Stimulated activated effector memory CD8-positive, alpha-beta T cell treated with anti-CD3 and anti-CD28 coated beads, Interleukin-12 subunit alpha, Interleukin-12 subunit beta, amount 100 ng/mL, for 72 hours (primary cell): ENCODE measurements at places on chromosomes 5 and 9.

- DNase-seq, result no peak
Observed at GRCh38 chr9:20043461-20043860, 254.6 kb upstream of the SLC24A2 start.

DNA sequence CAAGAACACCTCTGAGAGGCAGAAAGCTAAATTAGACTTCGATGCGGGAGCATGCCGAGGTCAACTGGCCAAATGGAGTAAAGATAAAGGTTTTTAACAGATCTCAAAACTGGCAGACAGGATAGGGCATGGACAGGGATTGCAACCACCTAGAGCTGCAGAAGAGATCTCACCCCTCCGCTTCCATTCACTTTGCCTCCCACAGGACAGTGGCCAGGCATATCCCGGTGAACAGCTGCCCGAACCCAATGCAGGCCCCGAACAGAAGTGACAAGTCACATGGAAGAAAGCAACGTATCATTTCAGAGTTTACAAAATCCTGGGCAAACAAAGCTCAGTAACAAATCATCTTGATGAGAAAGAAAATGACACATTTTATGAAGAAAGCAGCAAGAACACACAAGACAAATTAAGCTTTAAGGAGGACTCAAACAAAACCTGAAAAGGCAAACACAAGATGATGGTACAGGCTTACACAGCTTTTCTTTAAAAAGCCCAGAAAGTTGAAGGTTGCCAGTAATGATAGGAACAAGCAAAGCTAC, 18.4 kb downstream of the RNF130 start:
- DNase-seq, result no peak

GRCh38 chr5:39519566-39520231, 94.9 kb upstream of the DAB2 start:
- DNase-seq, result no peak

GRCh38 chr9:127222388-127223095, 42.0 kb upstream of the GARNL3 start:
- no peak for DNase-seq

- DNase-seq, result no peak
Observed at GRCh38 chr5:128305341-128305740, 221.8 kb downstream of the SLC12A2 start.

DNA sequence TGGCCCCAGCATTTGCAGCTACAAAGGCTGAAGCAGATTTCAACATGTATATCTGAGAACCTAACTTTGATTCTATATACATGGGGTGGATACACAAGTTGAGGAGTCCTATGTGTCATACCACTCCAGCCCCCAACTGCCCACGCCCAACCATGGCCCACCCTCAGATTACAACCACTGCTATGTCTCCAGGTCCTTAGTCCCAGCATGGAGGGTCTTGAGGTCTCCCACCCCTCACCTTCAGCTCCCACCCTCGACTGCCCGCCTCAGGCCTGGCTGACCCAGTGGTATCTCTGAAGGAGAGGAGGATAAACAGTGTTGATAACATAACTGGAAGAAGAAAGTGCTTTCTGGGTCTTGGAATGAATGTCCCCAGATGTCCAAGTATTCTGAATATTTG, 8.2 kb downstream of the SOWAHA start:
- no peak for DNase-seq

- DNase-seq, result no peak
Observed at GRCh38 chr5:180495292-180495691, 1.1 kb downstream of the CNOT6 start.

GRCh38 chr5:34519489-34520220, 136.5 kb upstream of the RAI14 start:
- DNase-seq, result no peak

DNA sequence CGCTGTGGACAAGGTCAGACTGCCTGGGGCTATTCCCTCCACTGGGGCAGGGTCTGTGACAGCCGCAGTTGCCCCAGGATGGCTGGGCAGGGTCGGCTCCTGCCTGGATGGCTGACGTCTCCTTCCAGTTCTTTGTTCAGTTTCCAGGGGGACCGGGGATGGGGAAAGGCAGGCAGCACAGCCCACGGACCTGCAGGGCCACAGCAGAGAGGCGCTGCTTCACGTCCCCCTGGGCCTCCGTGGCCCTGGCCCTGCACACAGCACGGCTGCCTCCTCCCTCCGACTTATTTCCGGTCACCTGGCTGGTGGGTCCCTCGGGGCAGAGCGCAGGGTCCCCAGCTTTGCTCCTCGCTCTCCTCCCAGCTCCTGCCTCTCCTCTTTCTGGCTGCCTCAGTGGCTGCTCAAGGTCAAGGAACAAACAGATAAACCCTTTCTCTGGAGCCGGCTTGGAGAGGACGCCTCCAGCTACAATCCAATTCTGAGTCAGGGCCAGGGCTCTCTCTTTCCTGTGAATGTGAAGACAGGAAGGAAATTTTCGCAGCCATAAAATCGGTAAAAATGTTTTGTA, 169.7 kb downstream of the C9orf50 start:
- DNase-seq, result no peak

GRCh38 chr5:10637944-10638343, 74.1 kb downstream of the ANKRD33B start:
- DNase-seq, result no peak

DNA sequence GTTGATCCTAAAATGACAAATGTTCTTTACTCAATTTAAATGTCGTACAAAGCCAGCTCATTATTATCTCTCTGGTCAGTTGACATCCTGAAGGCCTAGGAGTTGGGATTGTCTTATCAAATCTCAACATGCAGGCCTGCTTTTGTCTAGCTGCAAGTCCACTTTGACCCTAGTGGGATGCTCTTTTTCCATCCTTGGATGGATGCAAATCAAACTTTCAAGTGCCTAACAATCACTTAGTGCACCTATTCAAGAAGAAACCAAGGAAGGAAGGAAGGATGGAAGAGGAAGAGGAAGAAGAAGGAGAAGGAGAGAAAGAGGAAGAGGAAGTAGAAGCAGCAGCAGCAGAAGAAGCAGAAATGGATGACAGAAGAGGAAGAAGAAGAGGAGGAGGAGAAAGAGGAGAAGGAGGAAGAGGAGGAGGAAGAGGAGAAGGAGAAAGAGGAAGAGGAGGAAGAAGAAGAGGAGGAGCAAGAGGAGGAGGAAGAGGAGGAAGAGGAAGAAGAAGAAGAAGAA, 109.6 kb downstream of the PIK3R1 start:
- DNase-seq, result no peak

DNA sequence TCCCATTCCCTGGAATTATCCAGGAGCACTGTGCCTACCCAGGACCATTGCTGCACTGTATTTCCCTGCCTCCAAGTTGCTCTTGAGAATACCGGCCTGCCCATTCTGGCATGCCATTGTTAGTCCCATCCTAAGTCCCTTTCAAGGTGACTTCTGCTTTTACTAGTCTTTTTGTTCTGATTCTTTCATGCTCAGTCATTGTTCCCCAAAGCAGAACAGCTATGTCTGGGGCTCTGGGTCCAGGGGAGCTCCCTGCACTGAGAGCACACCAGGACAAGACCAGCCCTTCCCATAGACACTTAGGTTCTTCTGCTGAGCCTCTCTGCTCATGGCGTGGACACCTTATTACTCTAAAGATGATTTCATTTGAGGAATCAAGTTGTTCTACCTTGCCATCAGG, 388.9 kb upstream of the KLF4 start:
- no peak for DNase-seq

GRCh38 chr5:139058121-139058520, 140.0 kb downstream of the SIL1 start:
- DNase-seq, result no peak

GRCh38 chr9:37978983-37979382, 75.1 kb upstream of the SLC25A51 start:
- DNase-seq, result no peak

GRCh38 chr5:138274189-138274853, at the start of gene GFRA3:
TSS of gene GFRA3 (minus strand) at chr5:138274621. CDS start at chr5:138274424, 197 bp downstream.
- DNase-seq, result no peak

GRCh38 chr9:125258832-125259534, 2.6 kb upstream of the GAPVD1 start:
- DNase-seq, result no peak

DNA sequence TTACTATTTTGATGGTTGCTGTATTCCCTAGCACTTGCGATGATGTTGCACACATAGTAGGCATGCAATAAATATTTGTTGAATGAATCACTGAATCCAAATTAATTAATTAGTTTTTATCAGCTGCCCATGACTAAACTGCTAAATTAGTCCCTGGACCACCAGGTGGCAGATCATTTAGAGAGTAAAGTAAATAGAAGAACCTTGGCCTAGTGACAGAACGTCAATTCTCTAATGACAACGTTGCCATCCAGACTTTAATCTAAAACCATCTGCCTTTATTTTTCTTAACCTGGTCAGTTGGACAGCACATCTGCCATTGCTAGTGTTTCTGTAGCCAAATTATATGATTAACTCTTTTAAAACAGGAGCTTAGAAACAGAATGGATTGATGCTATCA, 457.5 kb downstream of the KIF4B start:
- no peak for DNase-seq

GRCh38 chr5:177980743-177981151, 15.3 kb downstream of the PROP1 start:
- DNase-seq, result no peak

DNA sequence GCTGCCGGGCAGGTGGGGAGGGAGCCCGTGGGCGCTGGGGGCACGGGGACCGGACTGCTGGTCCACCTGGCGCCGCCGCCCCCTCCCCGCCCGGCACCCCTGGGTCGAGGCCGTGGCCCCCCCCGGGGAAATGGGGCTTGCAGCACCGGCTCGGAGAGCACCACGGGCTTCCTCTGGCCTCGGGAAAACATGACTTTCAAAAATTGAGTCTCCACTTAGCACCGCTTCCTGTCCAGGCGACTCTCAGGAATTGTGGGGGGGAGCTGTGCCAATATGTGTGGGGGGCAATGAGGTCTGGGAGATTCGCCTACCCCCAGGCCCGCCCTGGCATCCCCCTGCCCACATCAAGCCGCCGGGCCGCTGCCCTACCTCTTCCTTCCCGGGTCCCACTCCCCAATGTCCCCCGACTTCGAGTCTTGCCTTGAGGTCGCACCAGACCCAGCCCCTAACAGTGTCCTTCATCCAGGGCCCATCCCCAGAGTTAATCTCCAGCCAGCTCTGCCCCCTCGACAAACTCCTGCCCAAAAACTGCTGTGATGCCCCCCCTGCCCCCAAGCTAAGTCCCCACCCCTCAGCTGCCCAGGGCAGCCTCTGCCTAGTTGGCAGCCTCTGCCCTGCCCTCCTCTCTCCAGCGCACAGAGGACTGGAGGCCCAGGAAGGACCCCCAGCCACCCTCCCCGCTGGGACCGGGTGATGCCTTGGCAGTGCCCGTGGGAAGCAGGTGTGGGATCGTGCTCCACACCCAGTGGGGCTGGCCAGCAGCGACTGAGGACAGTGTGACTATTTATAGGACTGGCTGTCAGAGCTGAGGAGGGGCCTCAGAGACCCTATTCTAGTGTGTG, 3.9 kb downstream of the EGFL7 start:
- DNase-seq, result no peak

GRCh38 chr5:407801-408268, 35.1 kb upstream of the EXOC3 start:
- no peak for DNase-seq

GRCh38 chr9:76363032-76363395, 31.2 kb downstream of the RFK start:
- DNase-seq, result no peak

DNA sequence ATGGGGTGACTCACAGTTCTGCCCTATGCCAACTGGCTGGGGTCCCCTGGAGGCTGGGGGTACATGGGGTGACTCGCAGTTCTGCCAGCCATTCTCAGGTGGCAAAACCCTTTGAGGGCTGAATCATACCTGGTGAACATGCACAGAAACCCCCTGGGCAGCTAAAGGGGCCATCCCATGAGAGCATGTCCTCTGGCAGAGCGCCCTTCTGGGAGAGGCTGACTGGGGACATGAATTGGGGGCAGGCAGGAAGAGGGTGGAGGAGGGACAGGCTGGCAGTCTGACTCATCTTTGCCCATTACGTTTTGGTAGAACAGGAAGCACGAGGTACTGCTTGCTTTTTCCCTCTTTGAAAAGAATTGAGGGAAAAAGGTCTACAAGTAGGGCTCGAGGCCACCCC, 16.7 kb downstream of the TRAF1 start:
- no peak for DNase-seq

- DNase-seq, result no peak
Observed at GRCh38 chr9:126448136-126448535, 121.5 kb downstream of the MVB12B start.

DNA sequence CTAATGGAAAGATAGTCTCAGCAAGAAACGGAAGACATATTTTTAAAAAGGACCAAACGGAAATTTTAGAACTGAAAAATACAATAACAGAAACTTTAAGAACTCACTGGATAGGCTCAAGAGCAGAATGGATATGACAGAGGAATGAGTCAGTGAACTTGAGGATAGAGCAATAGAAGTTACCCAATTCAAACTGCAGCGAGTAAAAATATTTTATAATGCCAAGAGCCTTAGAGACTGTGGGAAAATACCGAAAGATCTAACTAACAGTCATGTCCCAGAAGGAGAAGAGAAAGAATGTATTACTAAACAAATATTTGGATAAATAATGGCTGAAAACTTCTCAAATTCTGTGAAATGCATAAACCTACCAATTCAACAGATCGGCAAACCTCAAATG, 40.8 kb downstream of the ADAMTS2 start:
- no peak for DNase-seq

GRCh38 chr5:625516-625915, 13.4 kb downstream of the CEP72 start:
- DNase-seq, result no peak

DNA sequence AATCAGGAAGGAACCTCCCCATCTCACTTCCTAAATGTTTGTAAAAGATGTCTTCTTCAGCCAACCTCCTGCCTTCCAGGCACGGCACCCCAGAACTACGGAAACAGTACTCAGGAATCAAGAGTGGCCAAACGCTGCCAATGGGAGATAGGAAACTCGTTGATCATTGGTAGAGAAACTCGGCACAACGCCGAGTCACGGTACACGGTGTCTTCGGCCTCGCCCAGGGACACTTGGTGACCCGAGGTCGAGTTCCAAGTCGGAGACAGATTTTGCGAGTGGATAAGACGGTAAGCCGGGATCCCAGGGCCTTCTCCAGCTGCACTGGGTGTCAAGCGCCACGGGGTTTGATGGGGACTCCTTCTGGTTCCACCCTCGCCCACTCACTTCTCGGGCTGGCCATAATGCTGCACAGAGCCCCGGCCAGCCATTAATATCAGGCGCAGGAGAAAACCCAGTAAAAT, 343 bp downstream of the KIAA0825 start:
- DNase-seq, result no peak

DNA sequence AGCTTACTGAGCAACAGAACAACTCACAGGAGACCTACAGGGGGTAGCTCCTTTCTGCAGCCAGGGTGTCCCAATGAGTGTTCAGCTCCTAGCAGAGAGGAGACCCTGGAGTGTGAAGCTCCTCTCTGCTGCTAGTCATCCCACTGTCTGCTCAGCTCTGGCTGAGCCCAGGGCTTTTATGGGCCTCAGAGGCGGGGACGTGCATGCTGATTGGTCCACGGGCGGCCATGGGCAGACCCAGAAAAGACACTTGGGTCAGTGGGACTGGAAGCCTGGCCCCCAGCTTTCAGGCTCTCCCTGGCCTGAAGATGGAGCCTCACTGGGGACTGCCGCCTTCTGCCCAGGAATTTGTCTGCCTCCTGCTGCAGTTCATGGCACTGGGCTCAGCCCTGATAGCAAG, 40.6 kb downstream of the TSPAN17 start:
- no peak for DNase-seq

GRCh38 chr9:125651576-125652232, 55.3 kb downstream of the MAPKAP1 start:
- no peak for DNase-seq

- no peak for DNase-seq
Observed at GRCh38 chr9:95966306-95966705, 90.8 kb downstream of the ERCC6L2 start.

GRCh38 chr5:63240063-63240755, 661.6 kb downstream of the LRRC70 start:
- no peak for DNase-seq

- DNase-seq, result no peak
Observed at GRCh38 chr5:137862251-137862650, 5.4 kb upstream of the MYOT start.
